Testis (tissue), 5 donors: ENCODE measurements at places on chromosomes 11 and 22. TPM values are rescaled to one million over a fixed set of nuclear protein-coding genes. Genes with fewer than 3 reads are reported as not detected.

The TMEM191B gene
- total RNA-seq: 79.9 TPM

The FAM83F gene
- total RNA-seq: 30.2 TPM

The LRRC74B gene
- total RNA-seq: 5.4 TPM

The UPK3A gene
- total RNA-seq: not detected

The C22orf42 gene
- 4.0 TPM for total RNA-seq

The H19 gene
- 224 TPM for total RNA-seq

The C1QTNF5 gene
- 5.3 TPM for total RNA-seq

The OR8I2 gene
- total RNA-seq: not detected

The UBQLNL gene
- total RNA-seq: 38.7 TPM

The RCOR2 gene
- total RNA-seq: 6.3 TPM

The EFEMP2 gene
- total RNA-seq: 47.4 TPM

The GLYATL2 gene
- 0.63 TPM for total RNA-seq

The CCDC88B gene
- total RNA-seq: 23.5 TPM

The MAML2 gene
- 23.6 TPM for total RNA-seq

The RNF169 gene
- 19.3 TPM for total RNA-seq
